CD4-positive, alpha-beta T cell treated with Interleukin-15 for 4 hours (primary cell): ENCODE measurements at places on chromosomes 6 and 20.

DNA sequence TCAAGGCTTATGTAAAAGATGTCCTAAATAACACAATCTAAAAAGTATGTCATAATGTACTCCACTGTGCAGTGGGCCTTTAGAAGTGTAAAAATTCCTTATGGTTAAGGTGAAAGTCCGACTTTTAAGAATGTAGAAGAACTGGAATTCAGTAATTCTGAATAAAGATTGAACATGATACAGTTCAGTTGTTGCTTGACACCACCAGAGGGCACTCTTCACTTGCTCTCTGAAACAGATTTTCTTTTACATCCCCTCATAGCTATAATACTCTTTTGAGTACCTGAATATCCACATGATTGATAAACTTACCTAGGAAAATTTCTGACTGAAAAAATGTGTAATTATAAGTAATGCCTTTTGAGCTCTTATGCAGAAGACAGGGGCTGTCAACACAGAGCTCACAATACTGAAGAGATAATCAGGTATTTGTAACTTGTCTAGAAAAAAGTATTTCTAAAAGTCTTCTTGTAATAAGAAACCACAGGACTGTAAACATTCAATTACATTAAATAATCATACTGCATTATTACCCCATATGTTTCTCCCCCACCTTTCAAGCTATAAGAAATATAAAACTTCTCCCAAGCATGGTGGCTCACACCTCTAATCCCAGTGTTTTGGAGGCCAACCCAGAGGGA lies 92.1 kb downstream of the POPDC3 start:
- peak; percentile 39 for DNase-seq

GRCh38 chr20:3889489-3890397 lies 556 bp downstream of the PANK2 start:
- DNase-seq, result peak; percentile 14

DNA sequence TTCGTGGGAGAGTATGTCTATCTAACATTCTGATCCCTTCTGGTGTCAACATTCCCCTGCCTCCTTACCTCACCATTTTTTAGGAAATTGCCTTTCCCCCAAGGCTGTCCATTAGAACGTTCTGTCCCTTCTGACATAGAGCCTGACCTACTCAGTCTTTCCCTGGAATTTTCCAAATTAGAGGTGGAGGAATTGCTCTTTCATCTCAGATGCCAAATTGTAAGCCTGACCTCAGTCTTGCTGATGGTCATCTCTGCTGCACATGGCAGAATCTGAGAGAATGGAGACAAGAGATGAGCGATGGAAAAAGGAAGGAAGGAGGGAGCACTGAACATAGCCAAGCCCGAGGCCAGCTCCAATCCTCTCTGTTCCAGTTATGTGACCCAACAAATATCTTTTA lies 5.4 kb upstream of the GCM1 start:
- no peak for DNase-seq

DNA sequence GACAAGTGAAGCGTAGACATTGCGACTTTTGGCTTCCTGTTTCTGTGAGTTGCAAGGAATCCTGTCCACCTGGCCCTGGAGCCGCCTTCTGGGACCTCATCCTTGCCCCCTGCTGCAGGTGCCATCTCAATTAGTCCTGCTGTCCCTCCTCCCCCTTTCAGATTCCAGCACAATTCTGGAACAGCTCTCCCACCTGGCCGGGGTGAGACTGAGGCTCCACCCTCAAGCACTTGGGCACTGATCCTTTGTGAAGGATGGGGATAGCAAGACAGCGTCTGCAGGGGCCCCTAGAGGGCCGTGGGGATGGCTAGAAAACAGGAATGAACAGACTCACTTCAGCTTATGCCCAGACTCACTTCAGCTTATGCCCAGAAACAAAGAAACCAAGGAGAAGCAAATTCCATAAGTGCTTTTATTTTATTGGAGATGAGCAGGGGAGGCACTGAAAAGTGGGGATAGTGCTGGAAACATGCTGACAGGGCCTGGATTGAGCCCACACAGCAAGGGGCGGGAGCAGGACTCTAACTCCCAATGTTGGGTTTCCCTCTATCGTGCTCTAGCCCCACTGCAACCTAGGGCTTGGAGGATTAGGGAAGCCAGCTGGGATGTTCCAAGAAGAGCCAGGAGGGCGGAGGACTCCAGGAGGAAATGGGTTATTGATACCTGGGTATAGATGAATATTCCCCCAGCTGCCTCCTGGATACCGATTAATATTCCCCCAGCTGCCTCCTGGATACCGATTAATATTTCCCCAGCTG lies 1.4 kb downstream of the C6orf15 start:
- no peak for DNase-seq

DNA sequence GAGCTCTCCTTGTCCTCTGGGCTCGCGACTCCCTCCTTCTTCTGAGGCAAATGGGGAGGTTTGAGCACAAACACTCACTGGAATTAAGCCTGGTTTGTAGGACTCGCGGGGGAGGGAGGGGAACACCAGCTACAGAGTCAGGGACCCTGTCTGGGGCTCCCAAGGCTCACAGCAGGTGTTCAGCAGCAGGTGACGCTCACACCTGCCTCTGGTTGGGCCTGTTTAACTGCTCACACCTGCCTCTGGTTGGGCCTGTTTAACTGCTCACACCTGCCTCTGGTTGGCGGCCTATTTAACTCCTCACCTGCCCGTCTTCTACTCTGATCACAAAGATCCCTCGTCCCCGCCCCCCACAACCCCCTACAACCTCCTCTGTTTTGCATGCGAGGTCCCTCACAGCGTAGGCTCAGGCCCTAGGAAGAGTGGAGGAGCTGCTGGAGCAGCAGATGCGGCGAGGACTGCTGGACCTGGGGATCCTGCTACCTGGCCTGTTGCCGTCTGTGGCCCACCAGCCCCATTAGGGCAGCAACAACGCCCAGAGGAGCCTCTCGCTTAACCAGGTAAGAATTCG lies 181.9 kb downstream of the ERMARD start:
- no peak for DNase-seq

DNA sequence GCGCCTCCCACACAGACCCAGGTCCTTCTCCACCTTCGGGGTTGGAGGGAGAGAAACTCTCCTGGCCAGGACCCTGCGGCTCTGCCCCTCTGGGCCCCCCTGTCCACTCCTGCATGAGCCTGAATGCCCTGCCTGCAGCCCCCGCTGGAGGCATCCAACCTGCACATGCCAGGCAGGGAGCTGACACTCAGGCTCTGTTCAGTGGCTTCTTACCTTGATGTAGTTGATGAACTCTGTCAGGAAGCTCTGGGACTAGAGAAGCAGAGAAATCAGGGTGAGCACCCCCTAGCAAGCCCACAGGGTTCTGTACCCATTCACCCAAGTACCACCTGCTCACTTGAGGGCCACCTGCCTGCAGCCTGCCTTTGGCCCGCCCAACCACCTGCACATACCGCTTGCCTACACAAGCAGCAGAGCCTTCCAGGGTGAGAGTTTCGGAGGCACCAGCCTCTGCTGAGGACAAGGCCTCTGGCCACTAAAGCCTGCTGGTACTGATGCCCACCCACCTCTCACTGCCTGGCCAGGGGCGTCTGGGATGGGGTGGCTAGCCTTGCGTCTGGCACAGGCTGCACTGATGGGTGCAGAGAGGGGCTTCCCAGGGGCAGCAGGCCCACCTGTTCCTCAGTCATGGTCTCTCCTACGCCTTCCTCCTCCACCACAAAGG lies 9.7 kb downstream of the DDRGK1 start:
- DNase-seq, result no peak

DNA sequence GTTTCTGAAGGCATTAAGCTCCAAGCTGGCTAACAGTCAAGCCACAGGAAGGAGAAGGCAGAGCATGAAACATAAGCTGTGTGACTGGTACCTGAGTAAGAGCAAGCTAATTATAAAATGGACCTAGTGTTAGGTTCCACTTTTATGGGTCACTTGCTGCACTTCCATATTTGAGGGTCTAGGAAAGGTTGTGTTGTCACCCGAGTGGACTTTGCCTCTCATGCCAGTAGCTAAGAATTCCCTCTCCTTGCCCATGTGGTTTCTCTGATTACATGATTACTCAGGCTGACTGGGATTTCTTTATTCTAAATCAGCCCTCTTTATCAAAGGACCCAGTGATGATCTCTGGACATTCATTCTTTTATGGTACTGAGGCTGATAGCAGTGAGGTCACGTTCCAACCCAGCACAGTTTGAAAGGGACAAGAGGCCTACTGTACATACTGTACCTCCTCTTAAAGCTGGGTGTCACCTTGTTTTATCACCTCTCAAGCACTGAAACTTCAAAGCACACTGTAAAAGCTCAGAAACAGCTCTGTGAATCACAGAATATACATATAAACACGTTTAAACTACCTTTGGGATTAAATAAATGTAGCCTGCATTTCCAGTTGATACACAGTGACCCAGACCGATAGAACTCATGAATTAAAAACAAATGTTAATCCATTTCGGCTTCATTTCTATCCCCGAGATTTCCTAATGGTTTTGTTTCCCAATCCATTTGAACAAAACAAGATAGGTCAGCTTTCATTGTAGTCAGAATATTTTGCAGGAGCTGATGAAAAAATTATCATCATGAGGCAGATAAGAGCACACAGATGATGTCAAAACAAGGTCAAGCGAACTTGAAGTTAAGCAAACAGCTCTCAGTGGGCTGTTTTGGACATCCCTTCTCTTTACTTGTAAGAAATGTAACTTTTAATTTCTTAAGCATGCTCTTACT lies 96.5 kb downstream of the ALDH8A1 start:
- DNase-seq, result no peak

GRCh38 chr6:105836379-105836778 lies 249.8 kb upstream of the PRDM1 start:
- no peak for DNase-seq

DNA sequence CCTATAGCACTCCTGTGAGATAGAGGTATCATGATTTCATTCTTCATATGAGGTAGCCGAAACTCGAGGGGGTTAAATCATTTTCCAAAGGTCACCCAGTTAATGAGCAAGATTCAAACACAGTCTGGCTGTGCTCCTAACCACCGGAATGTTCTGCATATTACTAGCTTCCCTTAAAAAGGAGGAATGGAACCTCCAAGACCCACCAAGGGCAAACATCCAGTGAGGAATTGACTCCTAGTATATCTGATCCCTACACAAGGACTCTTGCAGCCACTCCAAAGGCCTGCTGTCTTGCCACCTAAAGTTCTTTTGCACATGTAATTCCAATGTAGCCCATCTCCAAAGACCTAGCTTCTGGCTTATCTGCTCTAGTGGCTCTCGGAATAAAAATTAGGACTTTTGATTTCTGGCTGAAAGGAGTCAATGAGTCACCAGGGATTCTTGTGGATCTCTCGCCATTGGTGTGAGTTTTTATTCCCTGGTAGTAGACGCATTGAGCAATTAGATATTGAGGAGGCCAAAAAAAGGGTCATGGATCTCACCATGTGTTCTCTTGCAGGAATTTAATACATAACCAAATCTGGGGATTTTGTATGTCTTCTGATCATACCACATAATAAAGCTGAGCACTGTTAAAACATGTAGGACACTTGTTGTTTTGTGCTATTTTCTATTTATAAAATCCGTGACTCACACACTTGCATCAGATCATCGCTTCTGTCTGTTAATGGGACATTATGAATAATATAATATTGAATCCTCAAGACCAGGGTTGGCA lies 9.1 kb downstream of the BCAS1 start:
- DNase-seq, result no peak

- peak; percentile 60 for DNase-seq
Measured at GRCh38 chr6:41846666-41847237, 48.4 kb downstream of the USP49 start.

- DNase-seq, result peak; percentile 55
Measured at GRCh38 chr6:37029249-37029971, 24.0 kb downstream of the FGD2 start.

DNA sequence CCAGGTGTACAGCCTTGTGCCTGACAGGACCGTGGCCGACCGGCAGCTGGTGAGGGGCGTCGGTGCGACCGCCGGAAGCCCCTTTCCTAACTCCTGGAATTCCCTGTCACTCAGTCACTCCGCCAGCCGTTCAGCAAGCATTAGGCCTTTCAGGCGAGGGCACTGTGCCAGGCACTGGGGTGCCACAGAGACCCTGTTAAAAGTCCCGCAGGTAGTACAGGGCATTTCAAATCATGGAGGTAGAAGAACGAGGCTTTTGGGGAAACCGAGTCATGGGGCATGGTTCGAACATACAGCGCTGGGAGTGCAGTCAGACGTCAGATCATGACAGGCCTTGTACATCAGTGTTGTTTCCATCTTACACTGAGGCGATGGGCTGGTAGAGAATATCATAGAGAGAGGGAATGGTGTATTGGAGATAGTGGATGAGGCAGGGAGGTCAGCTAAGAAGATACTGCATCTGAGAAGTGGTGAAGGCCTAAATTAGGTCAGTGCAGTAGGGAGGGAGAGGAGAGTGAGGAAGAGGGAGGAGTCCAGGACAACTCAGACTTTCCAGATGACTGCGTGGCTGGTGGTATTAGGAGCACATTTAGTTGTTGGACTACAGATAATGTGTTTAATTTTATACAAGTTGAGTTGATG lies 892 bp upstream of the DXO start:
- DNase-seq, result no peak
